ENCODE measurements at places on chromosomes 1 and 21. TPM values are rescaled to one million over a fixed set of nuclear protein-coding genes. Genes with fewer than 3 reads are reported as not detected.

- DNase-seq: no peak
Measured at GRCh38 chr21:34992736-34993398, 56.2 kb downstream of the RUNX1 start.

GRCh38 chr1:167645140-167645541 is 15.1 kb downstream of the RCSD1 start:
- no peak for DNase-seq

- no peak for DNase-seq
Measured at GRCh38 chr1:150257624-150258585, at the start of gene CA14. Gene CA14 (plus strand): TSS chr1:150257774. CDS start chr1:150258129, 355 bp downstream.

DNA sequence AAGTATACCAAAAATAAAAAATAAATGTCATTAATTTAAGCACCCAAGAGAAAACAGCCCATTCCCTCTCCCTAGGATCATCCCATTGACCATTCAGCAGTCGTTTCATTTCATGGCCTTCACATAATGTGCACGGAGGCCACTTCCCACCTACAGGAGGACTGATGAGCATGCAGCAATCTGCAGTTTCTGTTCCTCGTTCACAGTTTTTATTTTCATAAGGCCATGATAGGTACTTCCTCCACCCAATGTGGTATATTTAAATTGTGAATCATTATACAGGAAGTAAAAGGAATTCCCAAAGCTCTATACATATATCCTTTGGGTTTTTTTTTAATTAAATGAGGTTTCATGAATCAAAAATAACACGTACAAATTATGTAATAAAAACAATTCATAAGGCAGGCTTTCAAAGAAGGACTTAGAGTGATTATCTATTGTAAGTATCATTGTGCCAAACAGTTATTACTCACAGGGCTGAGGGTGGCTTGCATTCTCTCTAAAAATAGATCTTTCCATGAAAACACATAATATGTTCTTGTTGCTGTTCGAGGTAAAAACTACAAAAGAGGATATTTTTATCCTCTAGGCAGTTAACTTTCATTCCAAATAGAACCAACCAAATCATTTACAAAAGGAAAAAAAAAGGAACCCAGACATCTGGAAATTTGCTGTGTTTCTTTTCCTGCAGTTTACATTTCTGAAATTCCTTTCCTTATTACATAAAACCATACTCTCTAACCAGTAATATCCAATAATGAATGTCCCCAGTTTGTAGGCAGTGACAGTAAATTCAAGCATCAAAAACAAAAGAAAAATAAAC is 27.5 kb upstream of the SLC44A3 start:
- no peak for DNase-seq

GRCh38 chr21:16978309-16978895 is 534.4 kb upstream of the CXADR start:
- DNase-seq: no peak

- DNase-seq: no peak
Measured at GRCh38 chr1:213666113-213666512, 321.7 kb upstream of the PROX1 start.

GRCh38 chr1:26602378-26602959 is 72.9 kb downstream of the RPS6KA1 start:
- peak; percentile 62 for DNase-seq

Gene CD247
- 178 TPM for total RNA-seq

- DNase-seq: no peak
Measured at GRCh38 chr21:45641480-45642035, 2.0 kb upstream of the PCBP3 start.

Gene FAAH
- 8.8 TPM for total RNA-seq

GRCh38 chr1:10187026-10187334 is 23.4 kb upstream of the KIF1B start:
- DNase-seq: no peak

DNA sequence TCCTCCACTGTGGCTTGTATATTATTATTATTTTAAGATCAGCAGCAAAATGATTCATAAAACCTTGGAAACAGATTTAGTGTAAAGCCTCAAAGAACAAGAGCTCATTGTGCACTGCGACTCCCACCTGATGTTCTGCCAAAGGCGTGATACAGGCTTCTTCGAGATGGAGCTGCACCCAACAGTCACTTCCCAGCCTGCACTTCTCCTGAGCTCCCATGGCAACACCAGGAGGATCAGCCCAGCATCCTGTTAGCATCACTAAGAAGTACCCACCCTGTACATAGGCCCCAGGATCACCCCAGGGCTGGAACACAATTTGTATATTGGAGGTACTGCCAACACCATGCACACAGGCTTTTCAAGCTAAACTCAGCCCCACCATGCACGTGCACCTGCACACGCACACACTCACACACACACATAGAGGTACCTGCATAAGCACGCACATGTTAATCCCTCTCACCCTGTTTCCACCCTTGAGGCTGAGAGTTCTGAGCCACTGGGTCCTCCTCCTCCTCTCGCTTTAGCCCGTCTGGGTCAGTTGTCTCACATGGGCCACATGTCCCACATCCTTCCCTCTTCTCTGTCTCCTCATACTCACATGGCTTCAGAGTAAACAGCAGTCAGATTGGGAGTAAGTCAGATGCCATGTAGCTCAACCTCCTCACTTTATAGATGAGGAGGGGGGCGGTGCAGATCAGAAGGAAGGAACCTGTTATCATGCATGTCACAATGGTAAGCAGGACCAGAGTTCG is 281.9 kb upstream of the POU3F1 start:
- DNase-seq: no peak

Gene UQCRHL
- 2.2 TPM for total RNA-seq

Gene EXTL1
- total RNA-seq: not detected

GRCh38 chr1:78224861-78225552 is 179.2 kb downstream of the GIPC2 start:
- DNase-seq: no peak

DNA sequence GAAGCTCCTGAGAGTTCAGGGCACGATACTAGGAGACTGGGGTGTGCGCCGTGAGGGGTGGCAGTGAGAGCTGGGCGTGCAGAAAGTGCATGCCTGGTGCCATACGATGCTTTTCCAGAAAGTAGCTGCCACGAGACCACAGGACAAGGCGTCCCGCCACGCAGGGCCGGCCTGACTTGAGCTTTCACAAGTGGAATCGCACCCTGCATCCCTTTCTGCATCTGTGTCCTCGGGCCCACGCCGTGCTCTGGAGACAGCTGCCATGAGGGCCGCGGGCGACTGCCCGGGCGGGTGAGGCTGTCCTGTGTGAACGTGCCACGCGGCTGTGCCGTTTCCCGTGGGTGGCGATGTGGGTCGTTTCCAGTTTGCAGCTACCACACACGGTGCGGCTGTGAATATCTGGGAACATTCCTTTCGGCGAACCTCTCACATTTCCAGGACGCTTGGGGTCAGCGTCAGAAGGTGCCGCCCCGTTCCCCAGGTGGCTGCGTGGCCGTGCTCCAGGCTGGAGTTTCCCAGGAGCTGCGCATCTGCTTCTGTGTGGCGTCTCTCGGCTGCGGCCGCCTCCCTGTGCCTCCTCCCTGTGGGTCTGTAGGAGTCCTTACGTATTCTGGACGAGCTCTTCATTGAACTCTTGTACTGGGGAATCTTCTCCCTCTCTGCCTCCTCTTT is 1.0 kb upstream of the PERM1 start:
- no peak for DNase-seq

- DNase-seq: no peak
Measured at GRCh38 chr1:226625832-226626576, 77.4 kb downstream of the STUM start.

DNA sequence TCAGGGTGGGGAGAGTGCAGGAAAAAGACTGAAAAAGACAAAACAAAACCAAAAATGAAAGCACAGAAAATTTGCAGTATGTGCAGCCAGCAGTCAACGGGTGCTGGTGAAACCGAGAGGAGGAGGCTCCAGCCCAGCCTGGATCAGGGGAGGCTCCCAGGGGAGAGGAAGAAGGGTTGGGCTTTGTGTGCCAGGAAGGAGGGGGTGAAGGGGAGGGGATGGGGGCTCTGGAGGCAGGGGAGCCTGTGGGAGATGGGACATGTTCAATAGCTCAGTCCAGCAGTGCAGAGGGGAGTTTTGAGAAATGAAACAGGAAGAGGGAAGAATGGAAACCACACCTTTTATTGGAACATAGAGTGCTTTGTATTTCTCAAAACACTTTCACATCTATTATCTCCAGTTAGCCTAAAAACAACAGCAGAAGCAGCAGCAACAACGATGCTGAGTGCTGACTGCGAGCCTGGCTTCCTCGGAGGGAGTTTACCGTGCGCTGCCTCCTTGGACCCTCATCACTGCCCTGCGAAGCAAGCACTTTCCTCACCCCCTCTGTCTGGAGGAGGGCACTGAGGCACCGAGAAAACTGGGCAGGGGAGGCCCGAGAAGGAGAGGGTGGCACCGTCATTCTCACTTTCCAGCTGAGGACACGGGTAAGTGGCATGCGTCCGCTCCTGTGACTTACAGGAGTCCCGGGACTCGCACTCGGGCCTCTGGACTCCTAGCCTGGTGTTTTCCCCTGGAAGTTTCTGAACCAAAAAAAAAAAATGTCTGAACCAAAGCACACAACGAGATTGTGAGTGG is 62.9 kb downstream of the MDM4 start:
- DNase-seq: peak; percentile 15

DNA sequence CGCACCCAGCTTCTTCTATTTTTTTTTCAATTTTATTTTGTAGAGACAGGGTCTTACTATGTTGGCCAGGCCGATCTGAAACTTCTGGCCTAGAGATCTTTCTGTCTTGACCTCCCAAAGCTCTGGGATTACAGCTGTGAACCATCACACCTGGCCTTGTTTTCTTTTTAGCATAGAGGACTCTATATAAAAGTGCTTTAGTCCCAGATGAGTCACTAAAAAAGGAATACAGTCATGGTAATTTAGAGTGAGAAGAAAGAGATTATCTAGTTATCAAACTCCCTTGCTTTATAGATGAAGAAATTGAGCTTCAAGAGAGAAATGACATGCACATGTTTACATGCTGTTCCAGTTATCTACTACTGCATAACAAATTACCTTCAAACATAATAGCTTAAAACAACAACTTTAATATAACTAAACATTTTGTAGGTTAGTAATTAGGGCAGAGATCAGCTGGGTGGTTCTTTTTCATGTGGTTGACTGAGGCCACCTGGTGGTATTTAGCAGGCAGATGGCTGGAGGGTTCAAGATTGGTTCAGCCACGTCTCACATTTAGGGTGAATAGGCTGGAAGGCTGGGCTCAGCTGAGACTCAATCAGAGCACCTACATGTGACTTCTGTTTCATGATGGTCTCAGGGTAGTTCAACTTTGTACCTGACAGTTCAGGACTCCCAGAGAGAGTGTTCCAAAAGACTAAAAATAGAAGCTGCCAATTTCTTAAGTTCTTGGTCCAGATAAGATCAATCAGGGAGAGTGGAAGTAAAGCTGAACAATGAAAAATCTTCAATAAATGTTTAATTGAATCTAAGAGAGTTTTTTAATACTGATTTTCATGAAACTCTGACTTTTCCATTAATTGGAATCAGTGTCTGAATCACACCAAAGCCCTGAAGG is 16.9 kb upstream of the MTF2 start:
- peak; percentile 52 for DNase-seq

- DNase-seq: no peak
Measured at GRCh38 chr1:214289574-214290272, 8.8 kb downstream of the SMYD2 start.

Gene DNAJC28
- 0.55 TPM for total RNA-seq

GRCh38 chr1:43976890-43977289 is 2.1 kb upstream of the B4GALT2 start:
- DNase-seq: no peak

DNA sequence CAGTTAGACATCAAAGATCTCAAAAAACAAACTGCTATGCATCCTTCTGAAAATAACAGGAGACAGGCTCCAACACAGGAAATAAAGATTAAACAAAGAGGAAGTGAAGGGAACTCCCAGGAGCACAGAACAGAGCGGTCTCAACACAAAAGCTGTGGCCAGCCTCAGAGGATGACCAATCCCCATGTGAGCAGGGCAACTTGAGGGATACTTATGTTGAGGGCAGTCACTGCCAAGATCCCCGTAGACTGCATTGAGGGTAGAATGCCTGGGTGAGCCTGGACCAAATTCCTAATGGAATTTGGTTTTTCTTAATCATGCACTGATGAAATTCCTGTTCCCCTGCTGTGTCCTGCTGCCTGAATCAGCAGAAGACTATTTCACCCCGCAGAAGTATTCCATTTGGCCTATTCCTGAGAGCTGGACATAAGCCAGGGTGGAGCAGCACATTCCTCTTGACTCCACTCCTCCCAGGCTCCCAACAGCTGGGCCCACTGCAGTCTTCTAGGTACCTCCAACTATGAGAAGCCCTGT is 49.0 kb downstream of the JAK1 start:
- DNase-seq: no peak

- peak; percentile 21 for DNase-seq
Measured at GRCh38 chr1:159869173-159869572, 6.7 kb upstream of the VSIG8 start.

DNA sequence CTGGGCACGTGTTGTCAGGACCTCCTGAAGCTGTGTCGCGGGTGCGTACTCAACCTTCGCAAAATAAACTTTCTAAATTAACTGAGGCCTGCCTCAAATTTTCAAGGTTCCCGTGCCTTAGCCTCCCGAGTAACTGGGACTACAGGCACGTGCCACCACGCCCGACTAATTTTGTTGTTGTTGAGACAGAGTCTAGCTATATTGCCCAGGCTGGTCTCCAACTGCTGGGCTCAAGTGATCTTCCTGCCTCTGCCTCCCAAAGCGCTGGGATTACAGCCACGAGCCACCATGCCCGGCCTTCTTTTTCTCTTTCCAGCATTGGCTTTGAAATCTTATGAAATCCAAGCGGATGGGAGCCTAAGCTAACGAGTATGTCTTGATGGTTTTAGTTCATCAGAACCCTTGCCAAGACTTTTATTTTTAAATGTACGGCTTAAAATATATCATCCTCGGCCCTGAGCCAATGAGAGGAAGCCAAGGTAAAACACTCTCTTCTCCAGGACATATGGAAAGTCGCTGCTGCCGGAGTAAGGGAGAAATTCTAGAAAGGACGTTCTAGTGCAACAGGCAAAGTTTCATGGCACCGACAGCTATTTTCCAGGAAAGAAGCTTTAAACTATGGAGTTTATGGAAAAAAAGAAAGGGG is 12.7 kb upstream of the ERVH48-1 start:
- no peak for DNase-seq

Gene BACE2
- total RNA-seq: 1.1 TPM

- no peak for DNase-seq
Measured at GRCh38 chr1:193402977-193403376, 216.6 kb upstream of the B3GALT2 start.

Gene AGMAT
- total RNA-seq: 8.5 TPM

Gene PLA2G2D
- not detected for total RNA-seq

- peak; percentile 74 for DNase-seq
Measured at GRCh38 chr1:45205910-45206721, at the start of gene ZSWIM5. Gene ZSWIM5 (minus strand): TSS chr1:45206605. CDS start chr1:45206350, 255 bp downstream.
